Fibroblast of upper back skin (primary cell): ENCODE measurements at places on chromosomes 12 and 14.

GRCh38 chr14:104874110-104874531 lies 9.1 kb downstream of the CEP170B start:
- no peak for DNase-seq

DNA sequence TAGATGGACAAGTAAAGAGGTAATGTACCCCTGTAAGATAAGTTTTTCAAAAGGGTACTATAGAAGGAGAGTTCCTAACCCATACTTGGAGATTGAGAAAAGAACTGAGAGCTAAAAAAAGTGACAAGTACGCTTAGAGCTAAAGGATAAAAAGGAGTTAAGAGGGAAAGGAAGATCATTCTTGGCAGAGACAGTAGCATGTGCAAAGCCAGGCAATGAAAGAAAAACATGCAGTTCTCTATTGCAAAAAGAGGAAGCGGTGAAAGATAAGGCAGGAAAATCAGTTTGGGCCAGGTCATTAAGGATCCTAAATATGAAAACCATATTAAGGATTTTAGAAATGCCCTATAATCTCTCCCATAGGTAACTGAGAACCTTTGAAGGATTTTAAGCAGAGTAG lies 500.4 kb upstream of the GARIN6 start:
- no peak for DNase-seq

DNA sequence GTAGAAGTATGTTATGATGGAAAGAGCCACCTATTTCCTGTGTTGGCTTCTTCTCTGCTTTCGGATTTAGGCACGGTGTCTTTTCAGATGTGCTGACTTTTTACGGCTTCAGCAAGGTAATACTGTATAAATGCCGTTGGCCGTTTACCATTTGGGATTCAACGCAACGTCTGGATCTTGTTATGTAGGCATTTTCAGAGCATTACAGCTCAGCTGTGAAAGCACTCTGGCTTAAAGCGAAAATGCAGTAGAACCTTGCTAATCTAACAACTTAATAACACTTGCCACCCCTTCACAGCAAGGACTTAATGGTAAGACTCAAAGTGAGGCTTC lies 229.9 kb downstream of the EFCAB11 start:
- DNase-seq = peak; percentile 44

- DNase-seq = no peak
Observed at GRCh38 chr12:120992989-120993388, 14.6 kb downstream of the HNF1A start.

DNA sequence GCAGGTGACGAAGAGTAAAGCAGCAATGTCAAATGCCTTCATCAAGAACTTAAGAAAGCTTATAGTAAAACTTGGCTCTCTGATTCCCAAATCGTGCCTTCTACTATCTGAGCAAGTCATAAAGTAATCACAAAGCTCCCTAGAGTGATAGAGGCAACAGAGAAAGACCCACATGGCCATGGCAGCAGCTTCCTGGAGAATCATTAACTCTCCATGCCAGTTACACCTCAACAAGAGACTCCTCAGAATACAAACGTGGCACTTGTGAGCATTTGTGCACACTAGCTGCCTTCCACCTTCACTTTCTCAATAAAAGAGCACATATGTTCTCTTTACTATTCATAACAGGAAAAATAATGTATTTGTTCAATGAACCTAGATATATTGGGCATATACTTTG lies 48.0 kb downstream of the PLCZ1 start:
- no peak for DNase-seq

- DNase-seq = peak; percentile 62
Observed at GRCh38 chr14:93115821-93116675, at the start of gene ITPK1. Gene ITPK1 (minus strand): TSS chr14:93115925. CDS start chr14:93115163, 762 bp downstream.

GRCh38 chr14:97408937-97409815 lies 612.0 kb downstream of the VRK1 start:
- DNase-seq = no peak

GRCh38 chr12:121423253-121423652 lies 23.3 kb downstream of the RNF34 start:
- no peak for DNase-seq

DNA sequence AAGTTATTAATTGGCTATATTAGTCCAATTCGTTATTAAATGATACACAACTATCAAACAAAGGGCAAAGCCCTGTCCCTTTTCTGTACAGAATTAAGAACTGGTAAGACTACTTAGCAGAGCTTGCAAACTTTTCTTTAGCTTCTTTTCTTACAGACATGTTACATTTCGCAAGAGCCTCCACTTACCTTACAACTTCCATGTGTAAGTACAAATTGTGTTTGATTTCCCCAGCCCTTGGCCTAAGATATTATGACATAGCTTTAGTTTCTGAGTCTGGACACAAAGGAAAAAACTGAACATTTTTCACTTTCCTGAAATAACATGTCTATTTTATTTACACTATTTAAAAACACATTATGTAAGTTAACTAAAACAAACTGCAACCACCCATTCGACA lies 1.7 kb downstream of the ATF7 start:
- DNase-seq = no peak

GRCh38 chr12:122089077-122089476 lies 10.5 kb downstream of the MLXIP start:
- DNase-seq = no peak

DNA sequence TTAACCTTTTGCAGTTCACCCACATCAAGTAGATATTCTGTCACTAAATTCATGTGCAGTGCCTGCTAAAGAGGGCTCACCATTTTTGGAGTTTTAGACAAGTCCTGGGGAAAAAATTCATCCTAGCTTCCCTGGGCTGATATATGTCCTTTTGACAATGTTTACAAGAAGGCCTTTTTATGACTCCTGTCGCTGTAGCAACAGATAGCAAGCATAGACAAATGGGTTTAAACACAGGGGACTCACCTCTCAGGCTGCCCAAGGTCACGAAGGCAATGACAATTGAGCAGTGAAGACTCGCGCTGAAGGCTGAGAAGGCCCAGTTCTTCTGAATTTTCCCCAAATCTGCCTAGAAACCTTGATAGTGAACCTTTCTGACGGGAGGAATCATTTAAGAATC lies 150.7 kb upstream of the CPM start:
- DNase-seq = no peak

DNA sequence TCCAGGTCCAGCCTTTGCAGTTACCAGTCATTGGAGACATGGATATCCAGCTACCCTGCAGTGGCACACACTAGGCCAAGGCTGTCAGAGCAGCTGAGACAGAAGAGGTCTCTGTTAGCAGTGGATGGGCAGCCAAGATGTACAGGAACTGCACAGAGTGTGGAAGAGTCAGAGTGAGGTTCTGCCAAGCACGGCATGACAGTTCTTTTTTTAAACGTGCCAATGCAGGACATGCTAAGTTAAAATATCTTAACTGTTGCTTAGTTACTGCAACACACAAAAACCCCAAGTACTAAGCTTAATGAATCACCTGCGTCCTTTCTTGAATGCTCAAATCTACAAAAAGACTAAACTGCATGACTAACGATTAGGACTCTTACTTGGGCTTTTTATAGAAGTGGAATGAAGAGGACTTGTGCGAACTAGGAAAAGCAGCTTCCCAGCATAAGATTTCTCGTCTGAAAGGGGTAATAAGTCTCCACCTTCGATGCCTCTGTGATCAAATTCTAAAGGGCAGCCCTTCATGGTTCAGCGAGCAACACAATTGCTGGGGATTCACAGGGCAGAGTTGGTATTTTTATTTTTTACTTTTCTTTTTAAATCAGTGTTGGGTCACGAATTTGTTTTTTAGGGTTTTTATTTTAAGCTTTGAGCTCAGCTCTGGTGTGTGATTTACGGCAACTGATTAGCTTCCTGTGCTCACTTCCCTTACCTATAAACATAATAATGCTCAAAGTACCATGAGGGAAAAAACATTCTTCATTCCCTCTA lies 20.6 kb downstream of the MAPK1IP1L start:
- DNase-seq = peak; percentile 84

DNA sequence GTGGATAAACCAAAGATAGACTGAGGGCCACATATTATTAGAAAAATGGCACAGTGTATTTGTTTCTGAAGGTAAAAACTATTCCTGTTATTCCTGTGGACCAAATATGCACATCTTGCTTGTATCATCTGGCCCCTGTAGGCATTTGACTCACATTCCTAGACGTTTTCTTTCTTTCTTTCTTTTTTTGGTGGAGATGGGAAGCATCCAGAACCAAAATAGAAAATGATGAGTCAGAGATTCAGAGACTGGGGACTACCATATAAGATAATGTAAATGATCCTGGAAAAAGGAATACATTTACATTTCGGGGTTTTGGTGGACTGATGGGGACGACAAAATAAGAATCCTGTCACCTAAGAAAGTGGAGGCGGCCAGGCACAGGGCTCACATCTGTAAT lies 24.2 kb downstream of the TRIM9 start:
- DNase-seq = peak; percentile 77

DNA sequence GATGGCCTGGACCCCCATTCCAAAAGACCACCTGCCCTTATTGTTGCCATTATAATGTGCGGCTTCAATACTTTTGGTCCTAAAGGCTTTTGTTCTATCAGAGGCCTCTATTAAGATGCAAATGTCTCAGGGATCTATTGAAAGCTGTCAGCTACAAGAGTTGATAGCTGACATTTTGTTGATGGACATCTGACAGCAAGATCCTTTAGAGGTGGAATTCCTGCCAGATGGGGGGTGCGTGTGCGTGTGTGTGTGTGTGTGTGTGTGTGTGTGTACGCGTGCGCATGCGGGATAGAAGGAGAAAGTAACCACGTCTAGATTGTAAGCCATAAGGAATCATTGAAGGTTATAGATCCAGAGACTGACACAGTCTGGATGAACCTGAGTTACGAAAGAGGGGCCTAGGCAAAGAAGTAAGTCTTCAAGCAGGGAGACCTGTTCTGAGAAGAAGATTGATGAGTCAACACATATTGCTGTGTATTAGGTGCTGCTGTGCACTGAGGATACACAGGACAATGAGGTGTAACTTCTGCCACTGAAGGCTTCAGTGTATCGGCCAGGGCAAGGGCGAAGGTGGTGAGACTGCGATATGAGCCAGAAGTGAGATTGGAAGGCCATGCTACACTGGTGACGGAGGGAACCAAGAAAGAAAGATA lies 89.2 kb downstream of the PRMT8 start:
- no peak for DNase-seq

GRCh38 chr14:95206534-95206933 lies 49.2 kb upstream of the DICER1 start:
- peak; percentile 52 for DNase-seq

GRCh38 chr14:67583711-67584644 lies 16.1 kb downstream of the PIGH start:
- peak; percentile 41 for DNase-seq

DNA sequence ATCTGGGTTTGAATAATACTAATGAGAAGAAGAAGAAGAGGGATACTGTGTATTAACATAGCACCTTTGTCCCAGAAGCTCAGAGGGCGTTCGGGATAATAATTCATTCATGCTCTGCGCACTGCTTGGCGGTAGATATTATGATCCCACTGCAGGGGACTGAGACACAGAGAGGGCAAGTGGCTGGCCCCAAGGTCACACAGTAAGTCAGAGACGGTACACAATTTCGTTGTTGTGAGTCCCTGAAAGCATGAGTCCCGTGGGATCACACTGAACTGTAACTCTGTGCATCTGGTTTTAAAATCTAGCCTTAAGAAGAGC lies 47.9 kb upstream of the PARP11 start:
- DNase-seq = no peak

DNA sequence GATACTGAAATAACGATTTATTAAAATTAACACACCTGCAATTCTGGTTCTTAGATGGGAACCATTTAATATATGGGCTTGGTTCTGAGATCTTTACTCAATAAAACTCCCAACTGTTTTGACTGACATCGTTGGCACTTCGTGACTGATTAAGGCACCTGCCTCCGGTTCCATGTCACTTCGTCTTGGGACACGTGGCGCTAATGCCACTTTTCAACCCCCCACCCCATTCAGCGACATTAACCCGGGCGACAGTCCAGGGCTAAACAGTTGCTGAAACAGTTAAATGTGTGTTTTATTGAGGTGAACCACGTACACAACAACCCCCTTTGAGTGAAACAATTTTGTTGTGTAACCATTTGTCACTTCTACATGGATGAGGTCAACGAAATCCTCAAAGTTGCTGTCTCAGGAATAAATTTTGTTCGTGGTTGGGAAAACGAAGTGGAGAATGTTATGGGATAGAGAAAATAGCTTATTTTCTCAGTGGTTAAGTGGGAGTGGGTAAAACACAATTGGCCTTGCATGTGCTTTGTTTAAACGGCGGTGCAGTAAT lies 9.9 kb upstream of the SLC38A2 start:
- DNase-seq = no peak

DNA sequence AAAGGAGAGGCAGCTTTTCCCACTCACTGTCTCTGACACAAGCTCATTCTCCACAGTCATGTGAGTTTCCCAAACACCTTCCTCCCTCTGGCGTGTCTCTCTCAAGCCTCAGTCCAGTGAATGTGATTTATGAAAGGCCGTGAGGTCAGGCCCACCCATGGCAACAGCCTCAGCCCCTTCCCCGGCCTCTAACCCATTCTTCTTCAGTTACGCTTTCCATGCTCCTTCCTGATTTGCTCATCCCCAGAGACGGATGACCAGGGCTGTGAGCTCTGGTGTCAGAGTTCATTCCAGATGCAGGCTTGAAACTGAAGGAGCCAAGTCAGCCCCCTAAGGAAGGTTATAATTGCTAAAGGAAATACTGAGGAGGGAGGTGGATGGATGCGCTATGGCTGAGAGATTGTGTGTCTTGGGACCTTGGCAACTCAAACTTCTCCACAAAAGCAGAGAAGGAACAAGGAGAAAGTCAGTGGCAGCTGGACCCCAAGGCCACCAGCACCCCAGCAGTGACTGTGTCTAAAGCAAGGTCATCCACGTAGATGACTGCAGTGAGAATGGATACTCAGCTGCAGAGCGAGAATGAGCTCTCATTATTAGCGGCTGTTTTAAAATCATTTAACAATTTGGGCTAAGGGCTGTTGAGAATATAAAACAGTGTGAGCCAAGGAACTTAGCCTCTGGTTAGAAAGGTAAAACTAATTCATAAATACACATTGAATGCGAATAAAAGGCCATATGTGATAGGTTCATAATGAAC lies 84.1 kb downstream of the FBXL14 start:
- no peak for DNase-seq

GRCh38 chr12:108342985-108343384 lies 3.9 kb upstream of the CMKLR1 start:
- DNase-seq = no peak
